Amniotic epithelial cell (primary cell): ENCODE measurements at places on chromosomes 4 and X.

DNA sequence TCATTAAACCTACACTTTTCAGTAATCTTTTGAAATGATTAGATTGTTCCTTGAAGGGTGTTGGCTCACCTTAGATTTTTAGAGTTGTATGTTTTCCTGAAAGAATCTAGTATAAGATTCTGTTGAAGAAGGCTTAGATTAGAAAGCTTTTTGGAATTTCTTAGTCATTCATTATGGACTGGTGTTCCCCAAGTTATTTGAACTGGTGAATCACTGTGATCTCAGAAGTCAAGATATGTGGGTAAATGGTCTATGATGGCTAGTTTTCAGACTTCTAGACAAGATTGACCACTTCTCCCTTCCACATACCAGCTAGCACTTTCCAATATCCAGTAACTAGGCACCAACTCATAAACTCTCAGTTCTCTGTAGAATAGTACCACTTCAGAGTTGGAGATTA is 138.1 kb downstream of the KDM6A start:
- DNase-seq = peak; percentile 66

- no peak for DNase-seq
Observed at GRCh38 chr4:55159851-55160250, 34.5 kb upstream of the KDR start.

DNA sequence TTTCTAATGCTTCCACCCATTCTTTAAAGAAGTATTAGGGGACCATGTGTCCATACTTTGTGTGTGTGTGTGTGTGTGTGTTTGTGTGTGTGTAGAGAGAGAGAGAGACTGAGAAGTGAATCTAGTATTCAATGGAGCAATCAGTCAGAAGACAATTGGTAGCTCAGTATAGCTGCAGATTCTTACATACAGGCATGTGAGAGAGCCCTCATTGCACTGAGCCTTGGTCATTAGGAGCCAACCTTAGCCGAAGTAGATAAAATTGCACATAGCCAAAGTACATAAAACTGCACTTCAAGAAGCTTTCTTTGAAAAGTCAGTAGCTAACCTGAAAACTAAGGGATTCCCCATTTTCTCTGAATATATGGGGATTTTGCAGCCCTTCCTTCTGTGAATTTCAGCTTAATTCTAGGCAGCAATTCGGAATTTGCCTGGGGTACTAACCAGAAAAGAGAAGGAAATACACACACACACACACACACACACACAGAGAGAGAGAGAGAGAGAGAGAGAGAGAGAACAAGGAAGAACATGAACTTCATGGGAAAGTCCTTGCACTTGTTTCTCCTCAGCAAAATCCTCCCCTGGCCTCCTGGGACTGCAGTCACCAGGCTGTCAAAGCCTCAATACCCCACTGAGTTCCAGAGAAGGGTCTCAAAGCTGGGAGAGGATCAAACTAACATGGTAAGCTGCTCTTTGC is 1.7 kb upstream of the PRDM8 start:
- DNase-seq = no peak

- DNase-seq = peak; percentile 21
Observed at GRCh38 chrX:68686097-68686977, 38.9 kb downstream of the STARD8 start.

GRCh38 chr4:53508446-53508845 is 82.8 kb downstream of the LNX1 start:
- DNase-seq = peak; percentile 70

DNA sequence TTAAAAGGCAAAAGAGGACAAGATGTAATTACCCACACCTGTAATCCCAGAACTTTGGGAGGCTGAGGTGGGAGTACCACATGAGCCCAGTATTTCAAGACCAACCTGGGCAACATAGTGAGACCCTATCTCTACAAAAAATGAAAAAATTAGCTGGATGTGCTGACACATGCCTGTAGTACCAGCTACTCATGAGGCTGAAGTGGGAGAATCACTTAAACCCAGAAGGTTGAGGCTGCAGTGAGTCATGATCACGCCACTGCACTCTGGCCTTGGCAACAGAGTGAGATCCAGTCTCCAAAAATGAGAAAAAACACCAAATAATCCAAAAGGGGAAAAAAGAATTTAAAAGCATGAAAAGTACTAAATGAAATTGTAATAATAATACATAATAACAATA is 30.8 kb downstream of the NR0B1 start:
- peak; percentile 44 for DNase-seq
